SK-MEL-5 (cell line): ENCODE measurements at places on chromosomes 3 and 15. TPM values are rescaled to one million over a fixed set of nuclear protein-coding genes. Genes with fewer than 3 reads are reported as not detected.

POMGNT2 gene
- total RNA-seq, result 16.1 and 16.2 TPM in 2 replicates

DUT gene
- total RNA-seq, result 58.6 and 68.2 TPM in 2 replicates

MANF gene
- total RNA-seq, result 238 and 252 TPM in 2 replicates

NAA80 gene
- total RNA-seq, result 4.2 and 4.6 TPM in 2 replicates

RTP4 gene
- 8.2 and 10.8 TPM in 2 replicates for total RNA-seq

RAB43 gene
- total RNA-seq, result 12.7 and 13.9 TPM in 2 replicates

PLA2G4E gene
- total RNA-seq, result not detected in 2 replicates

CLDN11 gene
- total RNA-seq, result not detected in 2 replicates

OSBPL10 gene
- 28.6 and 38.9 TPM in 2 replicates for total RNA-seq

NME9 gene
- total RNA-seq, result not detected in 2 replicates

CMTM8 gene
- 8.2 and 11.2 TPM in 2 replicates for total RNA-seq
